ENCODE measurements at places on chromosomes 7 and 10.
A peak's percentile ranks its signal among the peaks of the same experiment; 100 is the strongest.

DNA sequence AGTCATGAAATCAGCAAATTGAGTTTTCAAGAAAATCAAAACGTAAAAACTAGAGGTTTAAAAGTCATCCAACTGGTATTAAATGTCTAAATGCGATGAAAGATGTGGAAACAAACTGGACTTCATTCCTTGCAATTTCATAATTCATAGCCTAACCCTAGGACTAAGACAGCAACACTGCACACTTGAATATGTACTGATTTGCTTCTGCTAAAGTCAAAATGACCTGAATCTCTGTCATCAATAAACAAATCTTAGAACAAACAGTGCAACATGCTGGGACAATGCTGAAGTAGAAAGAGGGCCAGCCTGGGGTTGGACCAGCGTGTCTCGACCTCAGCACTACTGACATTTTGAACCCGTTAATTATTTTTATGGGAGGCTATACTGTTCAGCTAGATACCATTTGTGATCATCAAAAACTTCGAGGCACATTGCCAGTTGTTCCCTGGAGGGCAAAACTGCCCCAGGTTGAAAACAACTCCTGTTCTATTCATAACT, 47.1 kb downstream of the MYOF start:
- no peak for DNase-seq

DNA sequence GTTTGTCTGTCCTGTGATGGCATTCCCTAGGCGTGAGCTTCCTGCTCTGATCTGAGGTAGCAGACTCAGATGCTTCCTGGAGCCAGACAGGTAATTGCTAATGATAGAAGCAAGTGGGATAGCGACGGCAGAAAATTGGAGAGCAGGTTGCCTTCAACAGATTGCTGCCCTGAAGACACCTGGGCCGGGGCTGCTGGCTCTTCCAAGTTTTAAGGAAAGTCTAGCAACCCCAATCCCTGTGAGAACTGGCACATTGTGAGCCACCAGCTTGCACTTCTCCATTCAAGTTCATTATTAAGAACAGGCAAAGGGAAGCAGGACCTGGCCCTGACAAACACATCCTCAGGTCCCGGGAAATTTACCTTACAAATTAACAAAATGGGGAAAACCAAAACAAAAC, 50.8 kb downstream of the ITPRID1 start:
- DNase-seq: no peak

DNA sequence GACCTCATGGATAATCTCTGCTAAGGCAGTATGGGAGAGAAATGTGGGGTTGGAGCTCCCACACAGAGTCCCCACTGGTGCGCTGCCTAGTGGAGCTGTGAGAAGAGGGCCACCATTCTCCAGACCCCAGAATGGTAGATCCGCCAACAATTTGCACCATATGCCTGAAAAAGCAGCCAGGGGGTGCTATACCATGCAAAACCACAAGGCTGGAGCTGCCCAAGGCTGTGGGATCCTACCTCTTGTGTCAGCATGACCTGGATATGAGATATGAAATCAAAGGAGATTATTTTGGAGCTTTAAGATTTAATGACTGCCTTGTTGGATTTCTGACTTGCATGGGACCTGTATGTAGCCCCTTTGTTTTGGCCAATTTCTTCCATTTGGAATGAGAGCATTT, 27.0 kb upstream of the SAMD9L start:
- no peak for DNase-seq

- DNase-seq: no peak
Measured at GRCh38 chr7:106291247-106291646, 6.5 kb upstream of the NAMPT start.

DNA sequence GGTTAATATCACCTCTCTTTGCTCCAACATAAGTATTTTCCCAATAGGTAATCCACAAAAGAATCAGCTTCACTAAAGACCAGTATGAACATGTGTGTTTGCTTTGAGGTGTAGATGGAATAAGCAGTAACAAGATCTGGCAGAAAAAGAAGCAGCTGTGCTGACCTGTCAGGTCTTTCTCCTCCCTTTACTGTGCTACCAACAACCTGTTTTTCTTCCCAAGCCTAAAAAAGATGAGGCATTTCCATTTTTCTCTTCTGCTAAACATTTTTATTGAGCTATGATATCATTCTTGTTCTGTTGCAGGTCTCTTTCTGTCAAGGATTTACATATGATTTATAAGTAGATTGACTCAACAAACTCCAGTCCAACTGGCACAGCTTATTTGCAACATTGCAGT, 315.2 kb upstream of the GLI3 start:
- no peak for DNase-seq

GRCh38 chr7:24102988-24103387, 181.0 kb upstream of the NPY start:
- no peak for DNase-seq

DNA sequence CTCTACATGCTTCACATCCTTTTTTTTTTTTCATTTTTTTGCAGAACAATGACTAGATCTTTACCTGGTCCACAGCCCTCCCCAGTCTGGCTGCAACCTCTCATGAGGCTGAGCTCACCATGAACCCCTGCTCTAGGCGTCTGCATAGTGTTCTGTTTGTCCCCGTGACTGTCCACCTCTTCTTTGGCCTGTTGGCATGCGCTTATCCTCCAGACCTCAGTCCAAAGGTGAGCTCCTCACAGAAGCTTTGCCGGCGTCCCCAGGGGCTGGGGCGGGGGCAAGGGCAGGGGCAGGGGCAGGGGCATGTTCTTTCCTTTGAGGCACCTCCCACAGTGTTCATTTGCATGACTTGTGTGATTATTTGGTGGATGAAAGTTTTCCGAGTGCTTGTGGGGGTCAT, 218.4 kb upstream of the ZNF32 start:
- DNase-seq: no peak

- DNase-seq: no peak
Measured at GRCh38 chr7:52475001-52475582, 560.3 kb upstream of the POM121L12 start.

DNA sequence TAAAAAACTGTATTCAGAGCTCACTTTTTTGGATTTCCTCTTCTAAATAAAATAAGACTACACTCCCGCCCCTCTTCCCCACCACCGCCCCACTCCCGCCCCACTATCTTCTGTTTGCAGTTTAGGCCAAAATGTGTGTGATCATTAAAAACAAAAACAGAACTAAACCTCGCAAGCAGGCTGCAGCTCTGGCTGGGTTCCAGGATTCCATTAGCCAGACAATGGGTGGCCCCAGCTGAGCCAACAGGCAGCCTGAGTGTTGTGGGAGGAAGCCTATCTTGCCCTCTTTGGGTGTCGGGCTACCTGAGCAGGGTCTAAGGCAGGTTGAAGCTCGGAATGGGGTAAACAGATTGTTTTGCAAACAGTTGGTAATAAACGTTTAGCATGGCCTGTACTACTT, 41.7 kb downstream of the ARL4A start:
- peak; percentile 58 for DNase-seq

DNA sequence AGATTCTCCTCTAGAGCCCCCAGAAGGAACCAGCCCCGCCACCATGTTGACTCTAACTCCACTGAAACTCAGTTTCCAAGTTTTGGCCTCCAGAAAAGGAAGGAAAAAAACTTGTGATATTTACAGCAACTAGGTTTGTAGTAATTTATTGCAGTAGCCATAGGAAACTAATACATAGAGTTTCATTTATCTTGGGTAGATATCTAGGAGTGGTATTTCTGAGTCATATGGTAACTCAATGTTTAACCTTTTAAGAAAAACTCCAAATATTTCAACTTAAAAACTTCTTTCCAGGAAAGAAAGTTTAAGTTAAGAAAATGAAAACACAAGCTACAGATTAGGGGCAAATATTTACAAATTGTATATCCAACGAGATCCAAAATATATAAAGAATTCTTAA, 576.7 kb downstream of the KCNMA1 start:
- DNase-seq: no peak

GRCh38 chr7:53473371-53473770, 437.9 kb downstream of the POM121L12 start:
- DNase-seq: no peak
